Esophagus muscularis mucosa (tissue), 4 donors: ENCODE measurements at places on chromosomes 5 and 9. TPM values are rescaled to one million over a fixed set of nuclear protein-coding genes. Genes with fewer than 3 reads are reported as not detected.

Gene DDX4
- total RNA-seq: not detected

Gene FOXD4L6
- total RNA-seq: 0.33 TPM

Gene ALDOB
- 0.33 TPM for total RNA-seq

Gene TMEFF1
- total RNA-seq: 0.50 TPM

Gene CFAP77
- total RNA-seq: not detected

Gene RNF183
- not detected for total RNA-seq

Gene PDE6A
- total RNA-seq: not detected

Gene BDP1
- 29.5 TPM for total RNA-seq

Gene RICTOR
- total RNA-seq: 34.1 TPM

Gene ENTPD8
- not detected for total RNA-seq
